ENCODE measurements at places on chromosomes 1 and 21.
A peak's percentile ranks its signal among the peaks of the same experiment; 100 is the strongest.

- DNase-seq, result peak; percentile 20
These were observed at the start of gene PDE4B for GRCh38 chr1:65792669-65793358. Gene PDE4B (plus strand): TSS chr1:65792895.

- no peak for DNase-seq
These were observed 3.0 kb downstream of the CAMSAP2 start for GRCh38 chr1:200741551-200742207.

DNA sequence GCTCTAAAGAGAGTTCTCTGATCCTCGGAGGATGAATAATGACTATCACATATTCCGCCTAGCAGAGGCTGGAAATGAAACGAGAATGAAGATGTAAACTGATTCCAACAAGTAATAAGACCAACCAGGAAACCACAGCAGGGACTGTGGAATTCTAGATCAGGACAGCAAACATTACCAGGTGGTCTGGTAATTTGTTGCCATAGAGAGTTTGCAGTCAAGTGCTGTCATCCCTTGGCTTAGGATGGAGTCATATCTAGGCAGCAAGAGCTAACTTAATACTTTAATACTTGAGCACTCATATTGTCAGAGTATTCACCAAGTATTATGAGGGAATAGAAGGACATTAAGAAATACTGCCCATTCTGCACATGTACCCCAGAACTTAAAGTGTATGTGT is 45.1 kb upstream of the MUTYH start:
- DNase-seq, result no peak

DNA sequence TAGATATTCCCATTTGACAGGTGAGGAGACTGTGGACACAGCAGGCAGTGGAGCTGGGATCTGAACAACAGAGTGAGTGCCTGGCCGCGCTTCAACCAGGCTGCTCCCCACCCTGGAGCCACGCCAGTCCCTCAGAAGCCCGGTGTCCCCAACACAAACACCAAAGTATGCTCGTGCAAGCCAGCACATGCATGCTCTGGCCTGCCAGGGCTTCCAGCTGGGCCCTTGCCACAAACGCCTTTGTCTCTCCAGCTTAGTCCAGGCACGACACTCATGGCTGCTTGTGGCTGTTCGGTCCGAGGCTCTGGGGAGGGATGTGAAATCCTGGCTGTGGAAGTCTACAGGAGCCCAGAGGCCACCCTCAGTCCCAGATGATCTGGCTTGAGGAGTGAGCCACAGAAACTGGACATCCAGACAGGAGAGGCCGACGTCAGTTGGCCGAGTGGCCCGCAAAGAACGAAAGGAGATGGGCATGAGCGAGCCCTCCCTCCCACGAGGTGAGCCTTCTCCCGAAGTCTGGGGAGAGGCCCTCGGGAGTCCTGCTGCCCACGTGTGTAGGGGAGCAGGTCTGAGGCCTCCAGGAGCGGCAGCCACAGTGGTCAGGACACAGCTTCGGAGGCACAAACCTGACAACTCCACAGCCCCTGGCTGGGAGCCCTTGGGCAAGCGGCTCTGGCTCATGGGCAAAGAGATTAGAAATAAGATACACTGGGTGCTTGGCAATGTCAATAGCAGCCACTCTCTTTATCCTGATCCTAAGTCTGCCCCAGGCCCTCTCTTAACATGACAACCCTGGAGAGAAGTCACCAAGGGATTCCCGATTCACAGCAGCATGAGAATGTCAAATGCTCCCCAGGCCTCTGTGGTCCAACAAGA is 117.1 kb upstream of the IFFO2 start:
- DNase-seq, result no peak

- no peak for DNase-seq
These were observed 252.3 kb upstream of the TMPRSS15 start for GRCh38 chr21:18655931-18656330.

- no peak for DNase-seq
These were observed 5.4 kb upstream of the ZBTB8A start for GRCh38 chr1:32533792-32534327.

DNA sequence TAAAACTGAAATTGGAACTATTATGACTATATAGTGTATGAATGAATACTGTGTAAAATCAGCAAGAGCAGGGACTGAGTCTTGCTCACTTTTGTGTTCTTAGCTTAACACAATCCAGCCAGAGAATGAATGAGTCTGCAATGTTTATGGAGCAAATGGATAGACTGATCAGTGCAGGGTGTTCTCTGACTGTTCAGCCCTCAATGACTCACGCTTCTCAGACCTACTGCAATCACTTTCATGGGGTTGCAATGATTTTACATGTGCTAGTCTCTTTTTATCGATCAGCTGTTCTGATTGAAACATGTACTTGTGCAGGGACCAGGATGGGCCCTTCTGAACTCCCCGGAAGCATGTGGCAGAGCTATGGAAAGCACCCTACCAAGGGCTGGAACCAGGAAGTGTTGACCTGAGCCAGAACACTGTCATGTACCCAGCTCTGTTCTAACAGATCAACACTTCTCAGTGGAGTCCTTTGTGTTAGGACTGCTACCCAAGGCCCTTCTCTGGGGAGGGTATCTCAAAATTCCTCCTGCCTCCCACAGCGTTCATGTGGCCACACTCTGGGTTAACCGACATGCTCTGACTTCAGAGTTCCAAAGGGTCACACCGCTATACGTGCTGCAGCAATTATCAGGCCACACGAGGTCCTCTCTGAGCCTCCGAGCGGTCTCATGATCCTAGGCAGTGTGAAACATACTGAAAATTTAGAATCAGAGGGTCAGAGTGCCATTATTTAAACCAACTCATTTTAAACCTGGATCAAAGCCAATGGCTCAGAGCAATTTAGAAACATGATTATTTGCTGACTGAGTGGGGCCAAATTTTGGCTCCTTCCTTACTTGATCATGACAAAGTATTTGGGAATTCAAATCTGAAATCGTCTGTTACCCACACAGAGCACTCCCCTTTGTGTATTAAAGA is 35.2 kb downstream of the GRIK1 start:
- no peak for DNase-seq

GRCh38 chr21:44931501-44932407 is 8.1 kb upstream of the SLX9 start:
- DNase-seq, result no peak

Measured in colonic mucosa (tissue), 4 donors.